ENCODE measurements at places on chromosomes 7 and 10.
A peak's percentile ranks its signal among the peaks of the same experiment; 100 is the strongest.

GRCh38 chr7:112981966-112982365, 104.7 kb downstream of the GPR85 start:
- DNase-seq = no peak

GRCh38 chr10:100902622-100903021, 10.1 kb upstream of the SLF2 start:
- DNase-seq = no peak

DNA sequence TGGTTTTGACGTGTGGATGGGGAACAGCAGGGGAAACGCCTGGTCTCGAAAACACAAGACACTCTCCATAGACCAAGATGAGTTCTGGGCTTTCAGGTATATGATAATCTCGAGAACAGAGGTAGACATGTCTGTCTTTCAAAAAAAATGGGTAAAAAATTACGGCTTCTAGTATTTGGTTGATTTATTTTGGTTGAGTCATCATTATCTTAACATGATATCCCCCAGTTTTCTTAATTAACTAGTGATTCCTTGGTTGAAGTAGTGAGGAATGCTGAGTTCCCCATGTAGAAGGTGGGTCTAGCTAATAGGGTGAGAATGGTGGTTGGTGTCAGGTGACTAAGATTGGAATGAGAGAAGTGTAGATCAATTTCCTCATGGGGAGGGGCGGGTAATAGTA, 10.7 kb downstream of the LIPM start:
- no peak for DNase-seq

- peak; percentile 60 for DNase-seq
Observed at GRCh38 chr7:140506788-140507464, 27.6 kb upstream of the MKRN1 start.

GRCh38 chr10:70255329-70256299, 22.4 kb upstream of the PPA1 start:
- no peak for DNase-seq

Measured in neural progenitor cell (in vitro differentiated cells).